ENCODE measurements at places on chromosomes 4 and X.
A peak's percentile ranks its signal among the peaks of the same experiment; 100 is the strongest.

DNA sequence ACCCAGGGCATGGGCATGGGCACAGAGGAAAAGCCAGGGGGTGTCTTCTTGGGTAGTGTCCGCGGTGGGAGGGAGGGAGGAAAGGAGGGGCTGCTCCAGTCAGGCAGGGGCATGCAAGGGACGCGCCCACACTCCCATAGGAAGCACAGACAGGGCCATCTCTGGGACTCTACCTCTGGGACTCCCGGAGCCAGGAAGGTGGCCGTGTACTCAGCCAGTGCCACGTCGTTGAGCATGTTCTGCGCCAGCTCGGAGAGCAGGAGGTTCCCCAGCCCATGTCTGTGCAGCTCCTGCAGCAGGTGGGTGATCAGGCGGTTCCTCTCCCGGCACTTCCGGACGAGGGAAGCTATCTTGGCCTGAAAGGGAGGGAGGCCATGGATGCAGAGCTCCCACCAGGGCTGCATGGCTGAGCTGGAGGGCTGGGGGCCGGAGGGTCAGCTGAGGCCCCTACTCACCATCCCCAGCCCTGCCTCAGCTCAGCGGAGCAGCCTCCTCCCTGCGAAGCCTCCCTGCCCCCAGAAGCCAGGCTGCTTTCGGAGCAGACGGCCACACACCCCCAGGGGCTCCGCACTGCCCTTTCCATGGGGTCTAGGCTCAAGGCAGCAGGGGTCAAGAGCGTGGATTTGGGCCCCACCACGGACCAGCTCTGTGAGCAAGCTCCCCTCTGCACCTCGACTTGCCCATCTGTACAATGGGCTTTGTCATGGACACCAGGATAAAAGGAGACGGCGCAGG is 44.6 kb downstream of the C4orf50 start:
- DNase-seq: no peak

GRCh38 chrX:132209527-132209926 is 9.7 kb downstream of the RAP2C start:
- DNase-seq: no peak

GRCh38 chr4:159134429-159134828 is 31.6 kb downstream of the RAPGEF2 start:
- no peak for DNase-seq

GRCh38 chrX:78493180-78493579 is 165.8 kb upstream of the CYSLTR1 start:
- no peak for DNase-seq

GRCh38 chr4:152535360-152535902 is 461 bp downstream of the FBXW7 start:
- DNase-seq: no peak

DNA sequence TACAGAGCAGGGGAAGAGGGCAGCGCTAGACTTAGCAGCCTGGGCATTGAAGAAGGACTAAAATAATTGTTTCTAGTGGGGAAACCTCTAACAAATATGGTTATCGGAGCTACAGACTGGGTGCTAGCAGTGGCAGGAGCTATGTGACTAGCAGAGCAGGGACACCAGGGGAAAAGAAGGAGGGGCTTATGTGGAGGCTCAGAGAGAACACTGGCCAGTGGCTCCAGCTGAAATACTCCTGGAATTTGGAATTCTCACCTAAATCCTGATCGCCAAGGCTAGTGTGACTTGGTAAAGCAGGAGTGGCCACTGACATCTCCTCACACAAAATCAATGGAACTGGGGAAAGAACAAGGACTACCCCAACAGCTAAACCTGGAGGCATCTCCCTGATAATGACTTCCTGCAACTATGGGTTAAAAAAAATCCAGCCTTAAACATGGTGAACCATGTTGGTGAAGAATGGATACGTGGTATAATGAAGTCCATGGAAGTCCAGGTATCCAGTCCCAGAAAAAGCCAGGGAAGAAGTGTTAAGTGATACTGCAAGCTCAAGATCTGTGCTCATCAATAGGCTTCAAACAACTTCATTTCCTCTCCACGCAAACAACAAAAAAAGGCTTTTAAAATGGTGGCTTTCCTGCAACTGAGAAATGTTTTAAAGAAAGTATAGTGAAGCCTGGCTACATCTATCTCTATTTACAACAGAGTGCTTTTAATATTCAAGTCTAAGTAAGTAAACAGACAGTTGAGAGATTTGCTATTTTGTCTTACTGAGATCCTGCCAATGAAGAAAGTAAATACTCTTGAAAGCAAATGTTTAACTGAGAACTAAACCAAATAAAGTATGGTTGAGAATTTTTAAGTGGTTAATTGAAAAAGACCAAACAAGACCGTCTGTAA is 1.8 kb downstream of the TAPT1 start:
- no peak for DNase-seq

DNA sequence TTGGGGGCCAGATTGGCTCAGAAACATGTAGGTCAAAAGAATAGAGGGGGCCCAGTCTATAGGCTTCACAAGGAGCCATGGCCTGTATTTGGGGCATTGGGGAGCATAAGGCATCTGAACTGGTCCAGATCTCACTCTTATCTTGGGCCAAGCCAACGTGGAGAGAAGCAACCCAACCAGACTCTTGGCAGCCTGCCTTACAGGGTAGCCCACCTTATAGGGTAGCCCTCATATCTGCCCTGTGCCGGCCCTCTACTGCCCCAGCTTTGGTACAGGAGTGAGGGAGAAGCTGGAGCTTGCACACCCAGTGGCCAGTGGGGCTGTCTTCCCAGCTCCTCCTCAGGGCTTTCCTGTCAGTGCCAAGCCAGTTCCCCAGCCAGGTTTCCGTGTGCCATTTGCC is 142.2 kb downstream of the AMMECR1 start:
- DNase-seq: no peak

- no peak for DNase-seq
These were observed 187.3 kb upstream of the MBNL3 start for GRCh38 chrX:132676102-132676501.

- DNase-seq: no peak
These were observed 496.0 kb upstream of the AGA start for GRCh38 chr4:177938226-177938625.

DNA sequence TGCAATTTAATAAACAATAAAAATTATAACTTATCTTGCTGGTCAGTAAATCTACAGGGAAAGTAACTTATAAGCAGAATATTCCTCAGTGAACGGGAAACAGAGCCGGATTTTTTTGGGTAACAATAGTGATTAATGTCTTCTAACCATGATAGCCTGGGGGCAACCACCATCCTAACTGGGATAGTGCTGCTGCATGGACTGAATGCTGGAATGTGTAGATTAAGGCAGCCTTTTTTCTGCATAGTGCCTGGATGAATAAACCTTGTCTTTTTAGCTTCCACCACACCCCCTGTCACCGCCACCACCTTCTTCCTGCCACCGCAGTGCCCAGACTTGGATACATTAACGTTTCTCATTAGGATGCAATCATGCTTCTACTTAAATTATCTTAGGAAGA is 83.6 kb upstream of the LNX1 start:
- no peak for DNase-seq

- DNase-seq: no peak
These were observed 33.0 kb upstream of the TLR2 start for GRCh38 chr4:153651116-153651515.

DNA sequence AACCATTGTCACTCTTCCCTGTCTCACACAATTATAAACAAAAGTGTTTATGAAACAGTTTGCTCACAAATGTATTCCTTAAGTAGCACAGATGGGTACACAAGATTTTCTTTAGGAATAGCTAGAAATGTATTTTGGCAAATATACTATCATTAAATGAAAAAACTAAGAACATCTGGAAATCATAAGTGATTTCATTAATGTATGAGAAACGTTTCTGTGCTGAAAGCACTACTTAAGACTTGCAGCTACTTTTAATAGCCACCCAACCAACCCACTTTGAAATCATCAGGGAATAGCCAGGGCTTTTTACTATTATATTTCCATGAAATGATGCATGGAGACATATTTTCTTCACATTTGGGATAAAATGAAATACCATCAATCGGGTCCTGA is 62.3 kb upstream of the NAP1L5 start:
- no peak for DNase-seq

- DNase-seq: peak; percentile 97
These were observed at the start of gene RASL11B for GRCh38 chr4:52861879-52862616. TSS of gene RASL11B (plus strand) at chr4:52862317. CDS start at chr4:52862508, 191 bp downstream.
